ENCODE measurements at places on chromosomes 4 and X.

DNA sequence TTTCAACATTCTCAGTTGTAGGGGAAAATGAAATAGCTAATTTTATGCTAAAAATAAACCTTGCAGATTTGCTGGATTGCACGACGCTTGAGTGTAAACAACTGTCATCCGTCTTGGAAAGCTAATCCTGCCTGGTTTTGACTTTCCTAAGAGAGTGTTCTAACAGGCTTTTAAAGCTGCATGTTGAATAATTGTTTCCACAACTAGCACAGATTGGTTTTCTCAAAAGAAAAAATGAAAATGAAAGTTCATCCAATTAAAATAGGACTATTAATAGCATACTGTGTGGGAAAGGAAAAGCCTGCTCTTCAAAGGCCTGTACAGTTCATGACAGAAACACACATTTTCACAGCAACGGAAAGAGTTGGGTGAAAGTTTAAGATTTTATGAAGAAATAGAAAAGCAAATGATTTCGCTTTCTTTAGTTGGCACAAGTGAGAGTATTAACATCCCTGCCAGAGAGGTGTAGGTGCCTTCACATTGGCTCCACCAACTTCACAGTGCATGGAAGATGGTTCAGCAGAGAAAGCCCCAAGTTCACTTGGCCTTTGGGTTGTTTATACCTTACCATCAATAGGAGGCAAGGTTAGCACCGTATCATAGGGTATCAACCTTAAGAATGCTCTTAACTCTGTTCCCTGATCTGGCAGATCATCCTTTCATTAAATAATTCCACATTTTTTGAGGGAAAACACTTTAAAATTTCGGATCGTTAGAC lies 140.0 kb upstream of the GUCY1A1 start:
- no peak for DNase-seq

DNA sequence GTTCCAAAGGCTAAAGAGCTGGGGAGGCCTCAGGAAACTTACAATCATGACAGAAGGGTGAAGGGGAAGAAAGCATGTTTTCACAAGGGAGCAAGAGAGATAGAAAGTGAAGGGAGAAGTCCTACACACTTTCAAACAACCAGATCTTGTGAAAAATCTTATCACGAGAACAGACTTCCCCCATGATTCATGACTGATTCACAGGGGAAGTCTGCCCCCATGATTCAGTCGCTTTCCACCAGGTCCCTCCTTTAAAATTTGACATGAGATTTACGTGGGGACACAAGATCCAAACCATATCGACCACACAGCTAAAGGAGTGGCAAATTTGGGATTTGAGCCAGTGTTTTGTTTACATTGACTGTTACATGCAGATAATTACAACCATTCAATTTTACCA lies 971.1 kb upstream of the HS3ST1 start:
- no peak for DNase-seq

GRCh38 chr4:178599521-178599920 lies 1157.3 kb upstream of the AGA start:
- no peak for DNase-seq

GRCh38 chrX:12002876-12003275 lies 135.4 kb upstream of the FRMPD4 start:
- no peak for DNase-seq

GRCh38 chrX:108316456-108316855 lies 121.8 kb downstream of the COL4A6 start:
- no peak for DNase-seq

DNA sequence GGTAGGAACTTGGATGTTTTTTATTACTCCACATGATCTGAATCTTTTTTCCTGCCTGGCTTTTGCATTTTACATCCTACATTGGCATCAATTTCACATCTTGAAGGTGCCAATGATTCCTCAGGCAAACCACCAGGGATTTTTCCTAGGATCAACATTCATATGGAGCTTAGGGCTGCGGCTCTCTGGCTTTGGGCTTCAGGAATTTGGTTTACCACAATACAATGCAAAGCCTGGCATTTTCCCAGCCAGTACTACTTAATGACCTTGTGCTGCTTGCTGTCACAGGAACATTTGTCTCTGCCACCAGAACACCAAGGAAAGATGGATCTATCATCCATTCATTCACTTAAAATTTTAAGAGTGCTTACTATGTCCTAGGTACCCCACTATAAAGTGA lies 180.7 kb downstream of the PDGFC start:
- DNase-seq, result no peak

DNA sequence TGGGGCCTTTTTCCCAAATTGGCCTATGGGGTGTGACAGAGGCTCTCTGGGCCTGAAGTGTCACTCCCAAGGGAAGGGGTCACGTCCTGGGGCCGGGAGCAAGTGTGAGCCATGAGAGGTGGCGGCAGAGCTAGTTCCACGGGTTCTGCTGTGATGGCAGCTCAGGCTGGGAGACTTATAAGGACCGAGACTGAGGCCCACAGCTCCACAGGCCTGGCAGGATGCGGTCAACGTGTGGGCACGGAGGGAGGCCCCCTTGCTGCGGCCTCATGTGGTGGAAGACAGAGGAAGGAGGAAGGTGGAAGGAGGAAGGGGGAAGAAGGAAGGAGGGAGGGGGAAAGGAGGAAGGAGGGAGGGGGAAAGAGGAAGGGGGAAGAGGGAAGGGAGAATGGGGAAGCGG lies 7.2 kb upstream of the CPLX1 start:
- no peak for DNase-seq

- DNase-seq, result no peak
These were observed 95.0 kb upstream of the TBL1X start for GRCh38 chrX:9369802-9370291.

DNA sequence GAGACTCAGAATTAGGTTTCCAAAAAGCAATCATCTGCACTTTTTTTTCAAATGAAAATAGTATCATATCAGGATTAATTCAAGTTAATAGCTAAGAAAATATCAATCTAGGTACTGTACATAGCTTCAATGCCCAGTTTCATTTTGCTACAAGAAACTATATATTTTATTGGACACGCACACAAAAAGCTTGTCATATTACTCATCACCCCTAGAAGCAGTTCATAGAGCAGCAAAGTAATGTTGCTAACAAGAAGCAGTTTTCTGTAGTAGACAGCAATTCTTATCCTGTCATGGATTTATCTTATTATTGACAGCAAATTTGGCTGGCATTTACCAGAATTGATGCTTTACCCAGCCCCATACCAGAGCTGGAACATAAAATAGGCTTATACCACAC lies 52.3 kb upstream of the LSM6 start:
- no peak for DNase-seq
